ENCODE measurements at places on chromosomes 1 and 21.

DNA sequence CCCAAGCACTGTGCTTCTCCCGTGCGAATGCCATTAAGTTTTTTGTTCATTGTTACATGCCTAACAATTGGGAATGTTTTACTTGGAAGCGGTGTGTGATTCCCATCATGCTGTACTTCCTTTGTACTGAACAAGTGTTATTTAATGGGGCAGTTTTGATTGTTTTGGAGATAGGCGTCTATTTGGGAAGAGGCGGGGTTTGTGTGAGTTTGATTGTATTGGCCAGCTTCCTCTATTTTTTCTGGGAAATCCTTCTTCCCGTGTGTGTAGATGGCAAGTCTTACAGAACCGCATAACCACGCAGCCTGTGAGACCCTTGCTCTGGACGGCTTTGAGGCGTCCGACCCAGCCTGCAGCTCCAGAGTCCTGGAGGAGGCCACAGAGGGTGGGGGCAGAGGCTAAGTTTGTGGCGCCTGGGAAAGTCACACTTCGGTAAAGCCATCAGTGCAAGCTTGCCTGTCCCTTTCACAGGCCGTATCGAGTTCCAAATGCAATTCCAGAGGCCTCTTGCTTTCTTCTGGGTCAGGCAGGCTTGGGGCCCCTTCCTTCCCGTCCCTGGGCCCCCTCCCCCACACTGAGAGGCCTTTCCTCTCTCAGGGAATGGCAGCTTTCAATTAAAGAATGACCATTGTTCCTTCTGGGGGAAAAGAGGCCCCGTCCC is 210.3 kb downstream of the TOMM20 start:
- no peak for DNase-seq

DNA sequence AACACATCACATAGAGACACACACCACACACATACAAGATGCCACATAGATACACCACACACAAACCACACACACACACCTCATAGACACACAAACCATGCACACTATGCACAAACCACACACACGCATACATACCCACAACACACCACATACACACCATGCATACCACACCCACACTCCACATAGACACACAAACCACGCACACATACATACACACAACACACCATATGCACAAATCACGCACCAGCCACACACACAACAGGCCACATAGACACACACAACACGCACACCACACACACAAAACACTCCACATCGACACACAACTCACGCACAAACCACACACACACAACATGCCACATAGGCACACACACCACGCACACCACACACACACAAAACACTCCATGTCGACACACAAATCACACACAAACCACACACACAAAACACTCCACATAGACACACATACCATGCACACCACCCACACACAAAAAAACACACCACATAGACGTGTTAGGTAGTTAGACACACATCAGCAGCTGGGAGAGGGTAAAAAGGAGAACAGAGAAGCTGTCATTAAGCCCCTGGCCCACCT is 49.5 kb upstream of the SLC19A1 start:
- no peak for DNase-seq

- DNase-seq = no peak
Observed at GRCh38 chr1:10975567-10976326, 36.7 kb upstream of the TARDBP start.

DNA sequence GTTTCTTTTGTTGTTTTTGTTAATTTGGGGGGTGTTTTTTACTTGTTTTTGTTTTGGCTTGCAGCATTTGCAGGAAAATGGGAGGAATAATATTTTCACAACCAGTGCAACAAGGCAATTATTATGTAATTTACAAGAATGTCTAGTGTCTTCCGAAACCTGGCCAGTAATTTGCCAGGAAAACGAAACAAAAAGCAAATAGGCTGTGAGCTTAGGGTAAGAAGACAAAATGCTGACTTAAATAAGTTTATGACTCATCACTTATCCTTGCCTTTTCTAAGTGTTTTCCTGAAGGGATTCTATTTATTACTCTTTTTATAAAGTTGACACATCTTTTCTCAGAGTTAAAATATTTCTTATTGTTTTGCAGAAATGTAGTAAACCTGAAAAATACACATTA is 49.8 kb downstream of the KCNT2 start:
- peak; percentile 25 for DNase-seq

DNA sequence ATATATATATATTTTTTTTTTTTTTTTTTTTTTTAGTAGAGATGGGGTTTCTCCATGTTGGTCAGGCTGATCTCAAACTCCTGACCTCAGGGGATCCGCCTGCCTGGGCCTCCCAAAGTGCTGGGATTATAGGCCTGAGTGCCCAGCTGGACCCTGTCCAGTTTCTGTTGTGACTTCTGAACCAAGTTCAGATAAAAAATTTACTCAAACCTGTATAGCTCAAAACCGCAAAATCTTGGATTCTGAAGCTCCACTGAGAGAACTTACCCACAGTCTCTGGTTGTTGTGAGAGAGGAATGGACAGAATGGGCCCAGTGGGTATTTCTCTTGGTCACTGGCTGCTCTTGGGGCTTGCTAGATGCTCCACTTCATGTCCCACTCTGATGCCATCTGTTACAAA is 76.4 kb downstream of the HS2ST1 start:
- no peak for DNase-seq

DNA sequence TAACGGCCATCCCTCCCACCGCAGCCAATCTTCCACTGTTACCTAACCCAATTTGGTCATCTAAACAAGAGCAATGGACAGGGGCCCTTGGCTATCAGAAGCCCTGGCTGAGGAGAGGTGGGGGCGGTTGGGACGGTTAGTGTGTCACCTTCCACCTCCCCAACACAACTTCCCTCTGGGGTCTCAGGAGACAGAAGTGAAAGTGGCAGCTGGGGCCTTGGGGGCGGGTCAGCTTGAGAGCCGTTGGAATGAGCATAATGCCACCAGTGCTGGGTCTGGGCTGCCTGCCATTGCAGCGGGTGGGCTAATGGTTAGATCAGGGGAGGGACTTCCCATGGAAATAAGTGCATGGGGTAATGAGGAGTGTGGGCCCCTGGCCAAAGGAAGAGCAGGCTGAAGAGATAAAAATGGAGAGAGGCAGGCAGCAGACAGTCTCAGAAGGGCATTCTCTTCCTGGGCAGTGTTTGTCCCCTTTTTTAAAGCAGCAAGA is 7.9 kb downstream of the MEF2D start:
- DNase-seq = no peak

GRCh38 chr21:46564391-46564790 is 40.5 kb downstream of the S100B start:
- no peak for DNase-seq

GRCh38 chr1:38062361-38063288 is 16.0 kb upstream of the POU3F1 start:
- DNase-seq = peak; percentile 46

DNA sequence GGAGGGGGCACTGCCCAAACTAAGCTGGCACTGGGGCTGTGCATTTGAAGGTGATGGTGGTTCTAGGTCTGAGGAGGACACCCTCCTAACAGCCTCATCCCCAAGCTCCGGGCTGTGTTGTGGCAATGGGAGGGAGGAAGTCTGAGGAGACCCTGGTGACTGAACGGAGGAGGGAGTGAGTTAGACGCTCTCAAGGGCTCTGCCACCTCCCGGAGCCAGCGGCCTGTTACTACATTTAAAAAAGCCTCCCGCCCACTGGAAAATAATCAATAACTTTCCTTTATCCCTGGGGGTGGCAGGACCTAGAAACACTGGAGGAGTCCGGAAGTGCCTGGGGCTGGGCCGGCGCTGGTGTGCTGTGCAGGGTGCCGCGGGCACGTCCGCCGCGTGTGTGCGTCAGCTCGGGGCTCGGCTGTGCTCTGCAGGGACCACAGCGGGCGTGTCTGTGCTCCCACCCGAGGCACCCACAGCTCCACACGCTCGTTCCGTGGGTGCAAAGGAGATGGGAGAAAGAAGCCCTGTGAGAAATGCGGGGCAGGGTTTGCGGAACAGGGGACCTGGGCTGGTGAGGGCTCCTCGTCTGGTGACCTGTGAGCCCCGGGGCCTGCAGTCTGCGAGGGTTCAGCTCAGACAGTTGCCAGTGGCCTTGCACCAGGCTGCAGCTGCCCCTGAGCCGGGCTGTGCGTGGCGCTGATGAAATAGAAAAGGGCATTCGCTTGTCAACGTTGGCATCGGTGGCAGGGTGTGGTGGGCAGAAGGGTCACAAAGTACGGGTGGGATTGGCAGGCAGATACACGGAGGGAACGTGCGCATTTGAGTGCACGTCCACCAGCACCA is 5.3 kb downstream of the SAMD11 start:
- DNase-seq = no peak

- no peak for DNase-seq
Observed at GRCh38 chr1:84171481-84171880, 27.4 kb downstream of the PRKACB start.

GRCh38 chr1:61955261-61955660 is 213.0 kb downstream of the PATJ start:
- no peak for DNase-seq

- no peak for DNase-seq
Observed at GRCh38 chr1:91712393-91712792, 173.6 kb downstream of the TGFBR3 start.

DNA sequence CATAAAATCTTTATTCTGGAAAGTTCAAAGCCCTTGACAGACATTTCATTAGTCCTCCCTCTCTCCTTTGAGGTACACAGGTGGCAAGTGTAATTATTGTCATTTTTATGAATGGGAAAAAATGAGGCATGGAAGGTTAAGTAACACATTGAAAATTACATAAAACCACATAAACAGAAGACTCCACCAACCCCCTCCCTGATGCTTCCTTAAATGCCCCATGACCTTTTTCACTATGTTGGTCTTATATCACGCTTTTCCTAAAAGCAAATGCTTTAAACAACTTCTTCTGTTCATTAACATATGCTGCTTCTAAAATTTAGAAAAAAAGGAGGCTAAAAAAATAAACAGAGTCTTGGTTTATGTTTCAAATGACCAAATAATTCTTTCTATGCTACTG is 648.4 kb downstream of the PTPRC start:
- no peak for DNase-seq

DNA sequence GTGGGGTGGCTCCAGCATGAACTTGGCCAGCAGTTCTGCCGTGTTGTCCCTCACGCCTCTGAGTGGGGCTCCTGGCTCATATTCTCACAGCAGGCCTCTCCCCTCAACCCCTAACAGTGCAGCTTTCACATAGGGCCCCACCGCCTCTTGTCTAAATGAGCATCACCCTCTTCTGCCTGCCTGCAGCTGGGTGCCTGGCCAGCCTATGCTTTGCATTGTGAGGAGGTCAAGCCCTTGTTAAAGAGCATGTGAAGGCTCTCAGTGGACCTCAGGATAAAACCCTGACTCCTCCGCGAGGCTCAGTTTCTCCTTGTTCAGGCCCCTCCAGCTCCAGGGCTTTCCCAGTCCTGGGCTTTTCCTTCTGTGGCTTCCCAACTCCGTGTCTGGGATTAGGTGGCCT is 34.8 kb downstream of the CRYAA start:
- no peak for DNase-seq

DNA sequence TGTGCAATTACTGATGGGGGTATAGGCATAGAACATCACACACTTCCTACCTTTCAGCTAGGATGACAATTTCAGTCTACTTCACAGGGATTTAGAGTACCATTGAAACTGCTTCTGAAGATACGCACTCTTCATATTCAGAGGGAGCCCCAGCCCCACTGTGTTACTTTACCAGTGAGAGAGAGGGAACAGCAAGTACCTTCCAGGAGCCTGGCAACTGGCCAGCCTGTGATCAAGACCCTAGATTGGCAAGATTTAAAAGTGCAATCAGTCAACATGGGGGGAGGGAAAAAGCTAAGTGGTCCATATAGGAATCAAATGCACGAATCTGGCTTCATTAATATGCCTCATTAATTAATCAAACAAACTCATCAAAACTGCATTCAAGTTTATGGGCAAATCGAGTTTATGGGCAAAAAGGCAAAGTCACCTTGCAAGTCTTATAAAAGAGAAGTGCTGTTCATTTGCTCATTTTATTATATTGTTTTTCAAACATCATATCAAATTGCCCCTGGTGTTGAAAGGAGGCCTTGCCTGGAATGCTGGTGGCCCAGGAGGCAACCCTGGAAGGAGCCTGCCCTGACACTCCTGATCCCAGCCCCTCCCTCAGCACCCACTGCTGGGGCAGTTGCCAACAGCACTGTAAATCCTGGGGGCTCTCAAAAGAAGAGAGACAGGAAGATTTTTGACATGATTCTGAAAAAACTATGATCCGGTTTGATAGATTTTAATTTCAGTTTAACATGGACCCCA is 184.9 kb upstream of the DPT start:
- no peak for DNase-seq

DNA sequence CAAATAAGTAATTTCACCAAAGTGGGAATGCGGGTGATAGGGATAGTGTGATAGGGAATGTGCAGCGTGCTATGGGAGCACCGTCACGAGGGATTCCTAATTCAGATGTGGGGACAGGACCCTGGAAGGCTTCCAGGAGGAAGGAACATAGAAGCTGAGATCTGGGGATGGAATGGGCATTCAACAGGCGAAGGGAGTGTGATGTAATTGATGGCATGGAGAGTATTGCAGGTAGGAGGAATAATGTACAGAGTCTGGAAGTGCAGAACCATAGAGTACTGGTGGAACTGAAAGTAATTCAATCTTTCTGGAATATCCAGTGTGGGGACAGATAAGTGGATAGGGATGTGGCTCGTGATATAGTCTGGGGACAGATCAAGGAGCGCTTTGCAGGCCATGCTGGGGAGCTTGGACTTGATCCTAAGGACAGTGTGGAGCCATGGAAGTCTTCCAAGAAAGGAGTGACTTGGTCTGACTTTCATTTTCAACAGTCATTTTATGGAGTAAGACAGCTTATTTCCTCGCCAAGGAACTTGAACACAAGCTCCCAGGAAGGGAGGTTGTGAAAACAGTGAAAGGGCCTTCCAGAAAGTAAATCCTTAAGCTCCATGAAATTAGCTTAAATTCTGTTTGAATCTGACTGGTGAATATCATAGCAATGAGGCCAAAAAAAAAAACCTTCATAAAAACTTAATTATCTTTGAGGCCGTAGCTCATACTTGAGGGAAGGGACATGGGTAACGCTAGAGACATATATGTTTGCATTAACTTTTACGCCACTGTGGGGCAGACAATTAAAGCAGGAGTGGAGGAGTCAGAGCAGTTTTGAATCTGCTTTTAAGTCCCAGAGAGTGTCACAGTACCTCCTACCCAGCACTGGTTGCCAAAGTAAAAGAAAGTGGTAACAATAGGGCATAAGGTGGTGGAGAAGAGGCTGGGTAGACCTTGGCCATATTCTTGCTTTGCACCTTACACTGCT is 55.8 kb downstream of the ROR1 start:
- DNase-seq = no peak

DNA sequence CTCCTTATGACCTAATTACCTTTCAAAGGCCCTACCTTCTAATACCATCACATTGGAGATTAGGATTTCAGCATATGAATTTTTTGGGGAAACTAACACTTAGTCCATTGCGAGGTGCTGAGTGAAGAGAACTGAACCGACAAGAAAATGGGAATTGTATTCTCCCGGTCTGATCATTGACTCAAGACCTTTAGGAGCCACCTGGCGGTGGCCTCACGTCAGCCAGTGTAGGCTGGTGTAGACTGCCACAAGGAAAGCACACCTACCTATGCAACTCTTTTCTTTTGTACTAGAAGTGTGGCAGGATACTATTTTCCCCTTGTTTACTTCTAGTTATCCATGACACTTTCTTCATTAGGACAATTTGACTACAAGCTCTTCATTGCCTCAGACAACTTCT is 333.5 kb upstream of the B3GALT2 start:
- DNase-seq = no peak

GRCh38 chr21:41167348-41168342 is at the start of gene BACE2:
Gene BACE2 (plus strand): TSS chr21:41168160. CDS start chr21:41168264, 104 bp downstream.
- peak; percentile 18 for DNase-seq

GRCh38 chr1:149916193-149916897 is 1.3 kb downstream of the SV2A start:
- DNase-seq = no peak

GRCh38 chr1:27509127-27510080 is 19.4 kb upstream of the WASF2 start:
- DNase-seq = no peak
